ENCODE measurements at places on chromosomes 7 and 10. TPM values are rescaled to one million over a fixed set of nuclear protein-coding genes. Genes with fewer than 3 reads are reported as not detected.

DNA sequence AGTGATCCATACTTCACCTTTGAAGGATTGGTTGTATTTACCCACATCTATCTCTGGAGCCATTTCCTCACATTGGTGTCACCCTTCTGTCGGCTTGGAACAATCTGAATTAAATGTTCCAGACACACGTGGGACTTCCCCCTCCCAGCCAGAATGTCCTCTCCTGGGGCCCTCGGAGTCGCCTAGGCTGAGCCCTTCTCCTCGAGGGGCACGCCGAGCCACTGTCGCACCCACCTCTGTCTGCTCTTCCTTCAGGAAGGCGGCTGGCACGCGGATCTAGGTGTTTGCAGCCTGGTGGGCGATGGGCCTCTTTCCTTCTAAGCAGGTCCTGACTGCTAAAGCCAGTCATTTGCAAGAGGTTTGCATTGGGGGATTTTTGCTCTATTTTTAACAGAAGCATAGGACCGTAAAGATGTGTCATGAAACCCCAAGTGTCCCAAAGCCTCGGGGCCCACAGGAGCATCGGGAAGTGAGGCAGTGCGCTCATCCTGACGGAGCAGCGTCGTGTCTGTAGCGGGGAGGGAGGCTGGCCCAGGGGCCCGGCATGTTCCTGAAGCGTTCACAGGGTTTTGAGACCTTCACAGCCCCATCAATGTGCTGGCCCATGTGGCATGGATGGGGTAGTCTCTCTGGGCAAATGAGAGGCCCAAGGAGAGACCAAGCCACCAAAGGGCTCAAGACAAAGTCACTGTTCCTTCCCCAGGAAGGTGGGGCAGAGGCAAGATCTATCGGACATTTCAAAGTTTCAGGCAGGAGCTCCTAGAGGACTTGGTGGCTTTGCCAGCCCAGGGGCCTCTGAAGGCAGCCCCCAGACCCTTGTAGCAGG lies 86.7 kb downstream of the RGS10 start:
- H3K4me3 ChIP-seq: no peak overlapping the region
- peaks cover 2% of the 10 kb centered on the region for H3K4me1 ChIP-seq
- no peaks in the 10 kb centered on the region for H3K27me3 ChIP-seq
- H3K27ac ChIP-seq: no peak overlapping the region
- no peak for DNase-seq

- no peaks in the 10 kb centered on the region for H3K4me1 ChIP-seq
- H3K4me3 ChIP-seq: no peak overlapping the region
- H3K36me3 ChIP-seq: no peaks in the 10 kb centered on the region
- H3K27me3 ChIP-seq: peaks cover 9% of the 10 kb centered on the region
Measured at GRCh38 chr10:63884426-63884825, 363.2 kb downstream of the REEP3 start.

GRCh38 chr10:49153971-49154370 lies 20.1 kb upstream of the FAM170B start:
- H3K36me3 ChIP-seq: peaks cover 23% of the 10 kb centered on the region
- DNase-seq: no peak
- peaks cover 6% of the 10 kb centered on the region for H3K27me3 ChIP-seq
- no peak overlapping the region for H3K27ac ChIP-seq
- no peak overlapping the region for H3K4me3 ChIP-seq

GRCh38 chr7:135448753-135449152 lies 61.1 kb downstream of the CNOT4 start:
- no peak overlapping the region for H3K27ac ChIP-seq
- no peaks in the 10 kb centered on the region for H3K27me3 ChIP-seq
- no peak for DNase-seq
- peaks cover 13% of the 10 kb centered on the region for H3K36me3 ChIP-seq

GRCh38 chr7:90626013-90626412 lies 29.9 kb downstream of the CDK14 start:
- no peak overlapping the region for H3K4me3 ChIP-seq
- no peaks in the 10 kb centered on the region for H3K4me1 ChIP-seq
- no peaks in the 10 kb centered on the region for H3K27me3 ChIP-seq
- no peaks in the 10 kb centered on the region for H3K36me3 ChIP-seq
- H3K27ac ChIP-seq: no peak overlapping the region

ENTPD1 gene
- 150 TPM for total RNA-seq

IFIT1B gene
- total RNA-seq: not detected

RARRES2 gene
- total RNA-seq: not detected
